Right forelimb (tissue), 1 donor: ENCODE measurements at places on chromosomes 7 and 10.

GRCh38 chr10:52284416-52285013 lies 29.6 kb upstream of the DKK1 start:
- DNase-seq, result no peak

DNA sequence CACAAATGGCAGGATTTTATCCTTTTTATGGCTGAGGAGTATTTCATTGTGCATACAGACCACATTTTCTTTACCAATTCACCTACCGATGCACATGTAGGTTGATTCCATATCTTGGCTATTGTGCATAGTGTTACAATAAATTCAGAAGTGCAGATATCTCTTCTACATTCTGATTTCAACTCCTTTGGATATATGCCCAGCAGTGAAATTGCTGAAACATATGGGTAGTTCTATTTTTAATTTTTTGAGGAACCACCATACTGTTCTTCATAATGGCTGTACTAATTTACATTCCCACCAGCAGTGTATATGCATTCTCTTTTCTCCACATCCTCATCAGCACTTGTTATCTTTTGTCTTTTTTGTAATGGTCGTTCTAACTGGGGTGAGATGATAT lies 1290.3 kb downstream of the XPNPEP1 start:
- DNase-seq, result no peak

GRCh38 chr10:86391986-86392722 lies 25.6 kb upstream of the GRID1 start:
- DNase-seq, result no peak

DNA sequence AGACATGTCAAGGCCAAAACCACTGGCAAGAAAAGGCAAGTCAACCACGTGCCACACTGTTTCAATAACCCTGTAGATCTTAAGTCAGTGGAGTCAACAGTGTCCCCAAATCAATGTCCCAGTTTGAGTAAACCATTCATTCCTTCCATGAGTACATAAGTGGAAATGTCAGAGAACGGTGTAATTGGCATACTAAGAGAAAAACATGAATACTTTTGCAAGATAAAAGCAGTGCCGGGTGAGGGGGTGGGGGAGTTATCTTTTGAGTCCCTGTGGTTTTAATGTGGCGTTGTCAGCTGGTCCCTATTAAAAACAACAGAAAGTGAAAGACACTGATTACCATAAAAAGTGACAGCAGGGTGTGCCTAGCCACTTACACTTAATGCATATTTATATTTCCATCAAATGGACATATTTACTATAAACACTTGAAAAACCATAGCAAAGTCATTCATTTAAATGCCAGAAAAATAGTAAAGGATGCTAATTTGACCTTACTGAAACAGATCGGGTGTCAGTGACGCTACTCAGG lies 37.8 kb downstream of the RSU1 start:
- DNase-seq, result no peak

DNA sequence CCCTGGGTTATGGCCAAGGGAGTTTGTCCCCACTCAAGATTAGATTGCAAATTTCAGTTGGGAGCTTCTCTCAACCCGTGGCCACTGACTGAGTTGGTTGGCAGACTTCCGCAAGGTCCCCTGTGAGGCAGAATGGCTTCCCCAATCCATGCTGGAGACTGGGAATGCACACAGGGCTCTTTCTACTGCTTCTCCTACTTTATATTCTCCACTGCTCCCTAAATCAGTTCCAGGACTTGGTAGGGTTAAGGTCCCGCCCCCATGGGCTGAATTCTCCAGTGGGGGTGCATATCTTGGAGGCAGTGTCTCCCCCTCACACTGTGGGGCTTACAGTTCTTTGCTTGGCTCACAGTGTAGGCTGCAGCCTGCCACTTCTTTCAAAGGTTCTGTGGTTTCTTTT lies 404.2 kb downstream of the PTPRN2 start:
- no peak for DNase-seq

- DNase-seq, result no peak
Measured at GRCh38 chr10:36669615-36670352, 455.6 kb upstream of the ANKRD30A start.

DNA sequence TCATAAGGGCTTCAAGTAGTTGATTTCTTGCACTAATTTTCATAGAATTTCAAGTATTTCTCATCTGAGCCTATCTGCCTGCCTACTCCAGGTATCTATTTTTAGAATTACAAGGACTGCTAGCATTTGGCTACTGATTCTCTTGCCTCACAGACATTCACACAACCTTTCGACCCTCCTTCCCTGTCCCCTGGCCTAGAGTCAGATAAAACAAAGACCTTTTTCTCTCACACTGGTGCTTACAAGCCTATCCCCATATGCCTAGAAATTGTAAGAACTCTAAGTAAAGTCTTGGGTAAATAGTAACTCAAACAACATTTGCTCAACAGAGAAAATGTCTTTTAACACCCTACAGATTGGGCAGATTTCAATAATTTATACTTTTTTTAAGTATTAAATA lies 6.3 kb downstream of the GPAM start:
- no peak for DNase-seq

DNA sequence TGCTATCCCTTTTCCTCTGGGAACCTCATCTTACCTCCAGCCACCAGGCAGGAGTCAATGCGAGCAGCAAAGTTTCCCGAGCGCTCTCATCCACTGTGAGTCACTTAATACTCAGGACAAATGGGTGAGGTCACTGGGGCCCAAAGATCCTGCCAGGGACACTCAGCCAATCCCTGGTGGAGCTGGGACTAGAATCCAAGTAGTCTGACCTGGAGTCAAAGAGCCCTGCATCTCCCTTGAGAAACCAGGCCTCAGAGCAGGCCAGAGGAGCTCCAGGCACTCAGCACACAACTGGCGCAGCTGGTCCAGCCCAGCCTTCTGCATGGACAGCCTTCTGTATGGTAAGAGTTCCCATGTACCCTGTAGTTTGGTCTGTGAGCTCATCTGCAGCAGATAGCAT lies 142.3 kb downstream of the MAPK8 start:
- peak; percentile 35 for DNase-seq

GRCh38 chr7:107630342-107630741 lies 30.3 kb upstream of the SLC26A4 start:
- no peak for DNase-seq

DNA sequence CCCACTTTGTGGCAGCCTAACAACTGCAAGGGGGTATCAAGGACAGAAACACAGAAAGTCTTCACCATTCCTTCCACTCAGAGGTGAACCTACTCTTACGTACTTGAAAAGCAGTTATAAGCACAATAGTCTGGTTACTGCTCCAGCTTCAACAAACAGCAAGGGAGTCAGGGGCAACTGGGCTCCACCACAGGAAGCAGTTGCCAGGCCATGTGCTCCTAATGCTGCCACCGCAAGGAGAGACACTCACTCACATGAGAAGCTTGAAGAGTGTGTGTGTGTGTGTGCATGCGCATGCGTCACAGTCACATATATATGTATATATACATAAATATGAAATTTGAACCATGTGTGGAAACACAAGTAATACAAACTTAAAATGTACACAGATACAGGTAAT lies 65.5 kb downstream of the GRB10 start:
- DNase-seq, result no peak

GRCh38 chr10:21746118-21746517 lies 212.1 kb downstream of the MLLT10 start:
- DNase-seq, result no peak

- no peak for DNase-seq
Measured at GRCh38 chr10:118148247-118148646, 101.5 kb upstream of the RAB11FIP2 start.

DNA sequence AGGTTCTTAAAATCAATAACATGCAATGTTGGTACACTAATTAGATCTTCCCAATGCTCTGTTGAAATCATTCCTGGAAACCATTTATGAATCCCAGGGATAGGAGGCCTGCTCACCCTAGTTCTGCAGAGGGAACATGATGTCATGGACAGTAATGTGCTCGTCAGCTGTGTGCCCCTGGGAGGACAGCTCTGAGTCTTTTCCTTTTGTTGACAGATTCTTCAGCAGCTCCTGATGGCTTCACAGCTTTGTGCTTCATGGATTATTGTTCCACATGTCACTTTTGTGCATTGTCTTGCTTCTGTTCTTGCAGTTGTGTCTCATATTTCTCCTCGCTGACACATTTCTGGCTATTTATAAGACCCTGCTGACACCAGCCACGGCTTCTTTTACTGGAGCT lies 367.5 kb downstream of the CCSER2 start:
- DNase-seq, result no peak

DNA sequence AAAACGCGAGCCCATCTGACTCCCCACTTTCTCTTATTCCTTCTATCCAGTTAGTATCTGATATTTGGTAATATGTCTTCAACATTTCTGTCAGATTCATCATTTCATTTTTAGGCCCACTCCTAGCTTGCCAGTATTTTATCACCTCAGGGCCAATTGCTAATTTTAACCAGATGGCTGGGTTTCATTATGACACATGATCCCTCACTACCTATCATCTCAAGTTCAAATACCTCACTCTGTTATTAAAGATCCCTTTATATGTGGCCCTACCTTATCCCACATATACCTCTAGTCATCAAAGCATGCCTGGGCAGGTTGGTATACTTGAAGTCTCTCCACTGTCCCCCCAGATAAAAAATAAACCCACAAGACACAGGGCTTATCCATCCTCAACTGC lies 104.9 kb downstream of the RNLS start:
- DNase-seq, result no peak
